Colonic mucosa (tissue), 4 donors: ENCODE measurements at places on chromosomes 2 and 18. TPM values are rescaled to one million over a fixed set of nuclear protein-coding genes. Genes with fewer than 3 reads are reported as not detected.

GRCh38 chr2:242056026-242056425, 186.5 kb downstream of the RTP5 start:
- H3K27me3 ChIP-seq, result no peaks in the 10 kb centered on the region
- no peak overlapping the region for H3K27ac ChIP-seq

- H3K4me1 ChIP-seq, result no peaks in the 10 kb centered on the region
- no peak overlapping the region for H3K27ac ChIP-seq
- H3K36me3 ChIP-seq, result no peaks in the 10 kb centered on the region
Observed at GRCh38 chr2:216858312-216858711, 1.6 kb downstream of the TNP1 start.

- H3K4me1 ChIP-seq, result no peaks in the 10 kb centered on the region
- H3K27ac ChIP-seq, result no peak overlapping the region
- no peaks in the 10 kb centered on the region for H3K36me3 ChIP-seq
Observed at GRCh38 chr2:192208848-192209247, 14.1 kb upstream of the TMEFF2 start.

The VIL1 gene
- 545 TPM for total RNA-seq

DNA sequence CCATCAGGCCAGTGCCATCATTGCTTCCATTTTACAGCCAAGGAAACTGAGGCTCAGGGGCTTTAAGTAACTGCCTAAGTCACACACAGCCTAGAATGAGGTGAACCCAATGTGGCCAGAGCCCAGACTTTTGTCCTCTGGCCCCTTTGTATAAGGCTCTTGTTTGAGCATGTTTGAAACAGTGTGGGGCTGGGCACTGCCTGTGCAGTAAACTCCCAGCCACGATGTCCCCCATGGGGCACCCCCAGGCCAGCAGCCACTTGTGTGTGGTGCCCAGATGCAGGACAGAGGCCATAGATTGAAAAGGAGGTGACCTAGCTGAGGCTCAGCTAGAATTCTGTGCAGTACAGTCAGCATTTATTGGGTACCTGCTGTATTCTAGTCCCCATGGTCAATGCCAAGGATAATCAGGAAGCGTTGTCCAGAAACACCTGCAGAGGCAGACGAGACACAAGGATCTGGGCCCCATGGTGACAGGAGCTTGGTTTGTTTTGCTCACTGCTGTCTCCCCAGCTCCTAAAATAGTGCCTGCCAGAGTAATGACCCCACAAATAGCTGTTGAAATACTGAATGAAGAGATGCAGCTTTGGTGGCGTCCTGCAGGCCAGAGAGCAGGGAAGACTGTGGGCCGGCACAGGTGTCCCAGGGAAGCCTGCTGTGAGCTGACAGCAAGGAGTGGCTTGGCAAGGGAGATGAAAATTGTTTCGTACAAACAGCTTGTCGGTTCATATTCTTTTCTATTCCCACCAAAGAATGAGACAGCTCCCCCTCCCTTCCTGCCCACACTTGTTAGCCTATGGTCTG, 160.7 kb downstream of the LDLRAD4 start:
- H3K36me3 ChIP-seq, result no peaks in the 10 kb centered on the region
- no peaks in the 10 kb centered on the region for H3K27me3 ChIP-seq
- H3K27ac ChIP-seq, result no peak overlapping the region

GRCh38 chr18:26091047-26091630, 726 bp upstream of the SS18 start:
- H3K27ac ChIP-seq, result peak overlapping the region; percentile 95
- no peaks in the 10 kb centered on the region for H3K36me3 ChIP-seq
- H3K4me3 ChIP-seq, result peak overlapping the region; percentile 73
- peak; percentile 74 for DNase-seq
- no peaks in the 10 kb centered on the region for H3K27me3 ChIP-seq

DNA sequence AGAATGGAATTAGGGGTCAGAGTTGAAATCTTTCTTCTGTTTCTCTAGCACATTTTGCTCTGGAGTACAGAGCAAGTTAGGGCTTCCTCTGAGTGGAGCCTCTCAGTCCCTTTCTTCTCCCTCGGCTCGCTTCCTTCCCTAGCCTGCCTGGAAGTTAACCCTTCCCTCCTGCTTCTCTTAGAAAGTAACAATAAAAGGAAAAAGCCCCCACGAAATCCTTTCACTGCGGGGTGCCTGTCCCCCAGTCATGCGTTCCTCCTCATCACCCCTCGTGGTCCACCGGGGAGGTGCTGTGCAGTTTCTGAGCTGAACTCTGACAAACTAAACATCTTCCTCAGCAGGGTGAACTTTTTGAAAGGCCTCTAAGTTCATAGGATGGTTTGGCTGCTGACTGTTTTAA, 2.0 kb downstream of the IGFBP2 start:
- H3K4me1 ChIP-seq, result peaks cover 4% of the 10 kb centered on the region
- no peak overlapping the region for H3K4me3 ChIP-seq
- H3K27ac ChIP-seq, result no peak overlapping the region
- no peak for DNase-seq

DNA sequence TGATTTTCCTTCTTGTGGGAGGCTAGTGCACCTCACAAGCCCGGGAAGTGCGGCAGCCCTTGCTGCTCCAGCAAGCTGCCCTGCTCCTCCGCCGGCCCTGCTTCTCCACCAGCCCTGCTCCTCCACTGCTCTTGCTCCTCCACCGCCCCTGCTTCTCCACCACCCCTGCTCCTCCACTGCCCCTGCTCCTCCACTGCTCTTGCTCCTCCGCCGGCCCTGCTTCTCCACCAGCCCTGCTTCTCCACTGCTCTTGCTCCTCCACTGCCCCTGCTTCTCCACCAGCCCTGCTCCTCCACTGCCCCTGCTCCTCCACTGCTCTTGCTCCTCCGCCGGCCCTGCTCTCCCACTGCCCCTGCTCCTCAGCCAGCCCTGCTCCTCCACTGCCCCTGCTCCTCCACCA, 95.6 kb downstream of the NDUFA10 start:
- H3K27me3 ChIP-seq, result no peaks in the 10 kb centered on the region
- DNase-seq, result peak; percentile 4

DNA sequence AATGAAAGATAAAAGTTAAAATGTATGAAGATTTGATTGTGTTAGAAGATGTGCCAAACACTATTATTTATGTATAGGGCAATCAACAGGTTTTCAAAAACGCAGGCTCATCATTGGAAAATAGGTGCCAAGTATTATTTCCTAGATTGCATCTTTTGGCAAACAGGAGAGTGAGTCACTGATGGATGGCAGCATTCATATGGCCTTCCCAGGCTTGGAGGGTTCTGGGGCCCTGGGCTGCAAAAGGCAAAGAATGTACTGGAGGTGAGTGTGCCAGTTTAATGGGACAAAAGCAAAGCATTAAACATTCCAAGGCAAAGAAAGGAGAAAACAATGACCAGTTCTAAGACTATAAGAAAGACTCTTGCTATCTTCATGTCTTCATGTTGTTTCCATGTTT, 379.4 kb downstream of the RIT2 start:
- H3K27ac ChIP-seq, result no peak overlapping the region
- no peak for DNase-seq
- no peaks in the 10 kb centered on the region for H3K36me3 ChIP-seq

- no peaks in the 10 kb centered on the region for H3K27me3 ChIP-seq
- peaks cover 19% of the 10 kb centered on the region for H3K4me1 ChIP-seq
- H3K4me3 ChIP-seq, result no peak overlapping the region
- peak overlapping the region; percentile 71 for H3K27ac ChIP-seq
- no peak for DNase-seq
Observed at GRCh38 chr18:63161032-63161760, 158.4 kb downstream of the BCL2 start.

The FOXD4L1 gene
- not detected for total RNA-seq

The CFAP65 gene
- total RNA-seq, result 1.6 TPM

The LIPG gene
- 25.5 TPM for total RNA-seq

The FNDC4 gene
- total RNA-seq, result 1.1 TPM

DNA sequence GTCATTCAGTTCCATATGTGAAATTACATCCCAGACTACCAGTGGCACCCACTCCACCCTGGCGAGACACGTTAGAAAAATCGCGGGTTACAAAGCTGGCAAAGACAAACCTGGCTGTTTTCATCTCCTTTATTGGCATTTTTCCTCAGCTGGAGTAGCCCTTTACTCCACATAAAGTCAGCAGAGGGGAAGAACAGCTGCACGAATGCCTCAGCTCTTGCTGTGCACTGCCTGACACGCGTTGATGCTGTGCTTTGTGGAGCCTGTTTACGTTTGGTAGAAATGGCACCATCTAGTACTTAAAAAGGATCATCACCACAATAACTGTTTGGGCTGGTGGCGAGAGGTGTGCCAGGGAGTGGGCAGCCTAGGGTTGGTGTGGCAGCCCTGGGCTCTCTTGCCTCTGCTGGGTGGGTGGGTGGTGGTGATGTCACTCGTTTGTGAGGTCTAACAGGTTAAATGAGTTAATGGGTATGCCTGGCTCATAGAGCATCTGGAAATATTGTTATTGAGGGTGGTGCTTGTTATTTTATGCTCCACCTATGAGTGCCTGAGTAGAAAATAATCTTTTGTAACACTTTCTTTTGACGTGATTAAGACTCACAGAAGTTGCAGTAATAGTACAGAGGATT, 16.4 kb downstream of the FARP2 start:
- peaks cover 32% of the 10 kb centered on the region for H3K4me1 ChIP-seq
- H3K4me3 ChIP-seq, result no peak overlapping the region
- peak overlapping the region; percentile 88 for H3K27ac ChIP-seq
- H3K27me3 ChIP-seq, result no peaks in the 10 kb centered on the region
- DNase-seq, result peak; percentile 59

- DNase-seq, result no peak
- no peak overlapping the region for H3K4me3 ChIP-seq
- no peaks in the 10 kb centered on the region for H3K4me1 ChIP-seq
- no peaks in the 10 kb centered on the region for H3K27me3 ChIP-seq
- peak overlapping the region; percentile 35 for H3K27ac ChIP-seq
Observed at GRCh38 chr2:196268025-196268424, 96.6 kb upstream of the STK17B start.

GRCh38 chr2:235876099-235876679, 292.0 kb downstream of the GBX2 start:
- no peak overlapping the region for H3K27ac ChIP-seq
- no peaks in the 10 kb centered on the region for H3K27me3 ChIP-seq
- H3K36me3 ChIP-seq, result no peaks in the 10 kb centered on the region

- H3K27me3 ChIP-seq, result no peaks in the 10 kb centered on the region
- H3K4me1 ChIP-seq, result no peaks in the 10 kb centered on the region
- H3K4me3 ChIP-seq, result no peak overlapping the region
- no peaks in the 10 kb centered on the region for H3K36me3 ChIP-seq
Observed at GRCh38 chr2:223846515-223846914, 9.1 kb upstream of the AP1S3 start.

The TOGARAM2 gene
- total RNA-seq, result 0.59 TPM

DNA sequence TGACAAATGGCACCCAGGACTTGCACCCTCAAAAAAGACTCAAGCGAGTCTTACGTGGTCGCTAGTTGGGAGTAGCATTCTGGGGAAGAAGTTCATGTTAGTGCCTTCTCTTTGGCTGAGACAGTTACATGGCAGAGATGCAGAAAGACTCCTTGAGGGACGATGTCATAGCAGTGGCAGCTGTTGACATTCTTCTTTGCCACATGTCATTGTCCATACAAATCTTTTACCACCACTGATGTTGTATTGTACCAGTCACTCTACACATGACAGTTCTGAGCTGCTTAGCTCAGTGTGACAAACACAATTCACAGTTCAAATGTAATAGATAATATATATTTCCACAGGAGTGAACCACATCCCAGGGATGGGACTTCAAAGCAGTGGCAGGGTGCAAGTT, 197.1 kb downstream of the TCF4 start:
- no peak overlapping the region for H3K27ac ChIP-seq
- no peak for DNase-seq
- no peaks in the 10 kb centered on the region for H3K4me1 ChIP-seq
- H3K27me3 ChIP-seq, result no peaks in the 10 kb centered on the region
- H3K36me3 ChIP-seq, result no peaks in the 10 kb centered on the region

The DPP10 gene
- total RNA-seq, result 6.0 TPM

The TGOLN2 gene
- 162 TPM for total RNA-seq

The TMEM185B gene
- 14.4 TPM for total RNA-seq

The SULT1C4 gene
- total RNA-seq, result 2.0 TPM

The SPATA3 gene
- total RNA-seq, result not detected

The SLC9A4 gene
- total RNA-seq, result 0.15 TPM

- no peaks in the 10 kb centered on the region for H3K27me3 ChIP-seq
- H3K36me3 ChIP-seq, result no peaks in the 10 kb centered on the region
- no peak for DNase-seq
- H3K4me1 ChIP-seq, result no peaks in the 10 kb centered on the region
- H3K27ac ChIP-seq, result no peak overlapping the region
Observed at GRCh38 chr2:40315683-40316082, 136.2 kb downstream of the SLC8A1 start.

DNA sequence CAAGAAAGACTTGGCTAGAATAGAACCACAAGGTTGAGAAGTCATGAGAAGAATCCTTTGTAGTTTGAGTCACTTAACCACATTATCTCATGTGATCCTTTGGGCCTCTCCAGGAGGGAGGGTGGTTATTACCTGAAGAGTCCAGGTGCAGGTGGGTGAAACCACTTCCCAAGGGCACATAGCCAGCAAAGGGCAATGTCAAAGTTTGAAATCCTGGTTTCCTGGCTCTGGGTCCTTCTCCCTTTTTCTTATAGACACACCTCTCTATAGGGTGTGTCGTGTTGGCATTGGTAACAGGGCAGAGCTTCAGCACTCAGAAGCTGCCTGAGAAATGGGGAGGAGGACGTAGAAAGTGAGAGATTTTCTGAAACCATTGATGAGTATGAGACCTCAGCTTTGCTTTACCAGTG, 137.9 kb downstream of the MGAT5 start:
- peaks cover 7% of the 10 kb centered on the region for H3K4me1 ChIP-seq
- H3K36me3 ChIP-seq, result no peaks in the 10 kb centered on the region
- H3K27ac ChIP-seq, result peak overlapping the region; percentile 19
- DNase-seq, result peak; percentile 85

- no peaks in the 10 kb centered on the region for H3K36me3 ChIP-seq
- no peaks in the 10 kb centered on the region for H3K4me1 ChIP-seq
- no peak for DNase-seq
Observed at GRCh38 chr2:112184121-112184520, 45.9 kb downstream of the FBLN7 start.

DNA sequence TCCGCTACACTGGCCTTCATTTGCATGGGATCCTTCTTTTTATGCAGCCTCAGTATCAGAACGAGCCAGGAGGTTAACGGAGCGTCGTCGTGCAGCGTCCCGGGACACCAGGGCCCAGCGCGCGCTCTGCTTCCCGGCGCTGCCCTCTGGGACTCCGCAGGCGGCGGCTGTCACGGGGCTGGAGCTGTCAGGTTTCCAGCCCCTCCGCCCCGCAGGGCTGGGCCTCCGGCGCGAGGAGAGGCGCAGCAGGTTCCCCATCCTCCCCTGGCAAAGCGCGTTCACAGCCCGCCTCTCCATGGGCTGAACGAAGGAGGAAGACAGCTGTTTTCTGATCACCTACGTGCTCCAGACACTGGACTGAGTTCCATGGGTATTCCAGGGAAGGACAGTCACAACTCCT, 12.5 kb upstream of the PAX8 start:
- H3K4me3 ChIP-seq, result no peak overlapping the region
- peak; percentile 30 for DNase-seq
